Psoas muscle (tissue), 8 donors: ENCODE measurements at places on chromosomes 6 and 20. TPM values are rescaled to one million over a fixed set of nuclear protein-coding genes. Genes with fewer than 3 reads are reported as not detected.

- no peak for DNase-seq
Measured at GRCh38 chr6:29516108-29516507, 28.4 kb upstream of the MAS1L start.

DNA sequence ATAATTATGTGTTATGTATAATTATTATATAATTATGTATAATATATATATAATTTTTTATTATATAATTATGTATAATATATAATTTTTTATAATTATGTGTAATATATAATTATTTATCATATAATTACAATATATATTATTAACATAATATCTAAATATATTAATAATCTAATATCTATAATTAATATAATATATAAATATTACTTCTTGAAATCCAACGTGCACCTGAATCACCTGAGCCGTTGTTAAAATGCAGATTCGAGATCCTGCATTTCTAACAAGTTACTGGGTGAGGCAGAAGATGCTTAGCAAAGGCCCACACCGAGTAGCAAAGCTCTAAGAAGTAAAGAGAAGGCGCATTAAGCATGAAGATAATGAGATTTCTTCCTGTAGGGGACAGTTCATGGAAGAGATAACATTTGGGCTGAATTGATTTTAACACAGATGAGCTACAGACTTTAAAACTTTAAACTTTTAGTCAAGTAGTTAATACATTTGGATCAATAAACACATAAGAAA, 406.4 kb upstream of the PLCB4 start:
- no peak for DNase-seq

GRCh38 chr20:63833776-63834490, 2.9 kb upstream of the ZBTB46 start:
- DNase-seq = no peak

GRCh38 chr20:13996265-13996664, 949 bp downstream of the MACROD2 start:
- DNase-seq = no peak

GRCh38 chr6:26215585-26216358, 128.5 kb downstream of the HFE start:
- no peak for DNase-seq

DNA sequence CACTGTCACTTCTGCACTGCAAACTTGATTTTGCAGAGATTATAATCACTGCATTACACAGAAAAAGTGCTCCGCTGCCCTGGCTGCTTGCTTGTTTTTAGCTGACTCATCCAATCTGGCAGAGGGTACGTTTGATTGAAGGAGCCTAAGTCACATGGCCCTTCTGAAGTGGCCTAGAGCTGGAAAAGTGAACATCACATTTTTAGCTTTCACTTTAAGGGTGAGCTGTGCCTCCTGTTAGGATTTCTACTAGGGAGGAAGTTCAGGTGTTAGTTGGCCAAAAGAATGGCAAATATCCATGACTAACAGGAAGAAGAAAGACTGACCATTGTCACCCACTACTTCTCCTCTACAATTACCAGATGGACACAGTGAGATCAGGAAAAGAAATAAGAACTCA, 889.1 kb upstream of the MAP3K7 start:
- no peak for DNase-seq

GRCh38 chr6:24831771-24832716, 33.3 kb upstream of the ARMH2 start:
- DNase-seq = no peak

- no peak for DNase-seq
Measured at GRCh38 chr6:53546281-53546680, 1.4 kb upstream of the GCLC start.

DNA sequence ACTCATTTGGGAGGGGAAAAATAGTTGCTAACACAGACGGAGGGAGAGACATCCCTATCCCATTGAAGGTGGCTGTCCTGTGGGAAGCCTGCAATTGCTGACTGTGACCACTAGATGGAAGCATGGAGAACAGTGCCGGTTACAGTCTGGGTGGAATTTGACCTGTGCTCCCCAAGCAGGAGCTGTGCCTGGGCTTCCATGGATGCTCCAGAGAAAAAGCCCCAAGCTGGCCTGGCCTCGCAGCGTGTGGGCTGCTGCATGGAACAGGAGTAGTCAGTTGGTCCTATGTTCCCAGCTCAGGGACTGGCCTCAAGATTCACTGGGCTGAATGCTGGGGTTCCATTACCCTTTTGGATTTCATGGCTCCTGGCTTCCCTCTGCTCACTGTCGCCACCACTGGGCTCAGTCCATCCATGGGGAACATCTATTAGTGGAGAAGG, 116.3 kb upstream of the CHD6 start:
- DNase-seq = no peak

DNA sequence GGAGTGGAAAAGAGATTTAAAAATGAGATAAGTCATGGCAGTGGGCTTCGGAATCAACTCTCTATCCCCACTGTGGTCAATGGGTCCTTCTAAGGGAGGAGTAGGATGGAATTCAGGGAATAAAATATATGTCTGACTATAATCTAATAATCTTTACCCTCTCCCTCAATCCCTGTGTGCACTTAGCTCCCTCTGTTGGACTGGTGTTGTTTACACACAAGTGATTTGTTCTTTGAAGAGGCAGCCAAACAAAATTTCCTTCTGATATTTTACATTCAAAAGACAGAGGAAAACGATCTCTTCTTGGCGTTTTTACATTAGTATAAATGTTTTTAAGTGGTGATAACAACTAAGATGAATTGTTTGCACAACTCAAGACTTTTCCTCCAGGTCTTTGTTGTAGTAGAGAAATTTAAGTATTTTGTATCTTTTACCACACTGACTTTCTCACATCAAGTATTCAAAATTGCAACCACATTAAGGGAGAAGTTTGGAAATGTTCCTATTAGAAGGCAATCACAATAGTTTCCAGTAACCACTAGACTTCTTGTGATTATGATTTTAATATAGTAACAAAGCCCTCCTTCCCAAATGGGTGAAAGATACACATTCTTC, 317.8 kb downstream of the CENPW start:
- no peak for DNase-seq

DNA sequence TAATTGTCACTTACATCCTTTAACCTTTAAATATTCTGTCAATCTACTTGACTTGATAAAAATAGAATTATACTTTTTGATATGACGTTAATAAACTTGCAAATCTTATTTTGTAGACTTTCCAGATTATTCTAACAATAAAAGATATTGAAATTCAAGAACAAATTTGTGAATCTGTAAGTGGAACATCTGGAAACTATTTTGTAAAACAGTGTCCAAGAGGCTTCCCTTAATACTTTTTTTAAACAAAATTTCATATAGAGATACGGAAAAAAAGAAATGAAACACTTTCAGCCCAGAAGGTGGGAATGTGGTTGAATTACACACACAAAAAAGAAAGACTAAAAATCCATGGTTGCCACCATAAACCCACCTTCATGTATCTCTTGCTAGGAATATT, 174.4 kb downstream of the COL19A1 start:
- DNase-seq = no peak

GRCh38 chr6:10465629-10466499, 51.0 kb upstream of the TFAP2A start:
- no peak for DNase-seq

GRCh38 chr20:3515379-3516170, 44.8 kb downstream of the ATRN start:
- no peak for DNase-seq

DNA sequence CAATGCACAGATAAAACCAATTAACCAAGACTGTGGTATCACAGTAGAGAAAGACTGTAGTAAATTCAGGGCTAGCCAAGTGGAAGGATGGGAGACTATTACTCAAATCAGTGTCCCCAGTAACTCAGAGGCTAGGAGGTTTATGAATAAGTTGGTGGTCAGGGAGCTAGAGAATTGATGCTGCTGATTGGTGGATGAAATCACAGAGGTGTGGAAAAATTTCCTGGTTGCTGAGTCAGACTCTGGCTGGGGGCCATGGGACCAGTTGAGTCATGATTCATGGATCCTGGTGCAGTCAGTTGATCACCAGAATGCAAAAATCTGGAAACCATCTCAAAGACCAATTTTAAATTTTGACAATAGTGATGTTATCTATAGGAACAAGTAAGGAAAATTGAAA, 555.9 kb downstream of the C6orf118 start:
- DNase-seq = no peak

DNA sequence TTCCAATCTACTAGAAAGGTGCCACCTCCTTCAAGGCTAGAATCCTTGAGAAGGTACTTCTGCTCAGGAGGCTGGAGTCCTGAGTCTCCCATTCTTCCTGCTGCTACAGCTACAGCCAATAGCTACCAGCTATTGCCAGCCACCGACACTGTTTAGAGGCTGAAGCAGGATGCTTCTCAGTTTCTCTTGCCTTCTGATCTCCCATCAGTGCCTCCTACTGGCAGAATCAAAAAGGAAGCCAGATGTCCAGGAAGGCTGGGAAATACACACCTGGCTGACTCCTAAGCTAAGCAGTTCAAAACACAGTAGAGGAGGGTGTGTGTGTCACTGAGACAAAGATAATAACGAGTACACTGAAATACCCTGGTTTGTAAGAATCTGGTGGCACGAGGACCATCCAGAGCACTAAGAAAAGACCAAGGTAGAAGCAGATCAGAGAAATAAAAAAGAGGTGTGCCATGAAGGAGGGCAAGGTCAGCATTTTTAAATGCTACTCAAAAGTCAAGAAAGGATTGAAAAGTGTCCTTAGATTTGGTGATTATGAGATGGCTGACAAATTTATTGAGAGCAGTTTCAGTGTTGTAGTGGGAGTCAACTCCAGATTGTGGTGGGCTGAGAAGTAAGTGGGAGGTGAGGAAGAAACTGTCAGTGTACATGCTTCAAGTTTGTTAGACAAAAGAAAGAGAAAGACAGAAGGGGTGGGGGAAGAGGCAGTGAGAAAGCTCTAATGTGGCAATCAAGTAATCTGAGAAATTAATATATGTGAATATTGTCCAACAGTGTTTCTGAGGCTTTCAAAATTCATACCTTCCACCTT, 2.3 kb upstream of the HLA-DMA start:
- no peak for DNase-seq

- no peak for DNase-seq
Measured at GRCh38 chr6:24874128-24874527, 61.6 kb downstream of the RIPOR2 start.

GRCh38 chr6:158152659-158153058, 15.4 kb downstream of the SERAC1 start:
- no peak for DNase-seq

DNA sequence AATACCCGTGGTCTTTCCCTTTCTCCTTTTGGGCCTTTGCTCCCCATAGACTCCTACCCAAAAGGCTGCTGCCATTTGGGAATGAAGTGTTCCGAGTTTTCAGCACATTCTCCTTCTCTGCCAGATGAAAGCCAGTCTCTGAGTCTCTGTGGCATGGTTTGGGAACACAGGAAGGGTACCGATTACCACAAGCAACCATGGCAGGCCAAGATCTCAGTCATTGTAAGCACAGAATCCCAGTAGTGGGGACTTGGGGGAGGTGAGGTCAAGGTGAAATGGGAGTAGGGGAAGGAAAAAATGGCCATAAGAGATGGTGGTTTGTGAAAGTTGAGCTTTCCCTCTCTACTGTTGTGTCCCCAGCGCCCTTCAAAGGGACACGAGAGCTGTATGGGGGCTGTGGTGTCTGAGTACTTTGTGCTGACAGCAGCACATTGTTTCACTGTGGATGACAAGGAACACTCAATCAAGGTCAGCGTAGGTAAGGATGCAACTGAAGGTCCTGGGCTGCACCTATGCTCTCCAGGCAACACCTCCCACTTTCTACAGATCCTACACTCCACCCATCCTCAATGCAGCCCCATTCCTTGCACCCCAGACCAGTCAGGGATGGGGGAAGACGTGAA, 4.1 kb downstream of the CFB start:
- DNase-seq = no peak

DNA sequence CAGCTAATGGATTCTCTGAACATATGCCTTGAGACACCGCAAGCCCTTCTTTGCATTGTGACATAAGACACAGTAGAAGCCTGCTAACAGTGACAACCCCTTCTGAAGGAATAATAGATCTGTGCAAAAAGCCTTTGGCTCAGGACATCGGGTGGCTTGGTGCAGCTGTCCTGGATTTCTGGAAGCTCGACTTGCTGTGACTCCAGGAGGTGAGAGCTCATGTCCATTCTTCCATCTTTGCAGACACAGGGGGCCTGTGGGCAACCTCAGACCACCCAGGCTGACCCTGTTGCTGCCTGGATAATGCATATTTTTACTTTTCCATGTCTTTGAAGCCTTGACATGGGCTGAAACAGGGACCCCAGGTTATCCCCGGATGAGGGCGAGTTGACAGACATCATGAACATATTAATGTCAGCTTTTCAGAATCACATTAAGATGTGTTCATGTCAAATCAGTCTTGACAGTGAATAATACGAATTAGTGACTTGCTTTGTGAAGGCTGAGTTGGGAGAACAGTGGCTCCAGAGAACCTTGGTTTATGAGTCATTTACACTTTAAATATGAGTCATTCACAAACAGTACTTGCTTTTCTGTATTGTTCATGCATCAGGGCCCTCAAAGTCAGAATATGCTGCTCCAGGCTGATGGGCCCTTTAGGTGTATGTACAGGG, 66.8 kb upstream of the IYD start:
- no peak for DNase-seq

DNA sequence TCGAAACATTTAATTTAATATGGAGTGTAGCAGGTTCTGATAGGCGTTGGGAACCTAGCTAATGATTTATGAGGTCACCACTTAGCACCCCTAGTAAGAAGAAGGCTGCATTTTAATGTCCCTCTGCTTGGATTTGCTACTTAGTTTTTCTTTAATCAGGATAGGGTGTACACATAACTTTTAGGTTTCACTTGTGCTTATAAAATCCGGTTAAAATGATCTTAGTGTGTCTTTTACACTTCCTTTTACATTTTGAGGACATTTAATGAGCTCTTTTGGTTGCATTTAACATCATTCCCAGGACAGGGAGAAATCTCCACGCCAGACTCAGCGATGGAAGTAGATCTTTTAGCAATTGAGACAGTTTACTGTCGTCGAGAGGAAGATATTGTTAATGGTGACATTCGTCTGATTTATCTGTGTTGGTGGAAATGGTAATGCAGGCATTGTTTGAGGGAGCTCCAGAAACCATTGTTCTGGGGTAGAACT, 5.6 kb downstream of the TFAP2A start:
- DNase-seq = no peak

- DNase-seq = peak; percentile 61
Measured at GRCh38 chr20:41029150-41029901, 704 bp downstream of the TOP1 start.

DNA sequence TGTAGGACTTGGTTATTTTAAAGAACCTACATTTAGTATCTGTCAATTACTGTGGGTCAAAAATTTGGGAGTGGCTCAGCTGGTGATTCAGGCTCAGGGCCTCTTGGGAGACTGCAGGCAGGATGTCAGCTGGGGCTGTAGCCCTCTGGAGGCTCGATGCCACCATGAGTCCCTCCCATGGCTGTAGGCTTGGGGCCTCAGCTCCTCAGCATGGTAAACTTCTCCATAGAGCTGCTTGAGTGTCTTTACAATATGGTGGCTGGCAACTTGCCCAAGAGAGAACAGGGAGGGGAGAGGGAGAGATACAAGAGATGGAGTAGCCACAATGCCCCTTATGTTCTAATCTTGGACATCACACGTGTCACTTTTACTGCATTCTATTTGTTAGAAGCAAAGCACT, 470.4 kb downstream of the CDH26 start:
- DNase-seq = no peak

- DNase-seq = no peak
Measured at GRCh38 chr20:49585585-49586245, 17.8 kb upstream of the PTGIS start.

Gene IPCEF1
- 0.40 TPM for total RNA-seq

Gene SEC23B
- 6.7 TPM for total RNA-seq

Gene SPEF1
- total RNA-seq = 0.13 TPM

Gene TUBB2A
- 58.0 TPM for total RNA-seq

Gene CCDC167
- total RNA-seq = 15.7 TPM

Gene HLA-DQA1
- total RNA-seq = 7.8 TPM

Gene GNRH2
- total RNA-seq = not detected

Gene SLC22A3
- 49.5 TPM for total RNA-seq
